GM12891 (cell line): ENCODE measurements at places on chromosomes 2 and 18.

- no peak for DNase-seq
Observed at GRCh38 chr2:241132538-241133435, 16.5 kb downstream of the PASK start.

DNA sequence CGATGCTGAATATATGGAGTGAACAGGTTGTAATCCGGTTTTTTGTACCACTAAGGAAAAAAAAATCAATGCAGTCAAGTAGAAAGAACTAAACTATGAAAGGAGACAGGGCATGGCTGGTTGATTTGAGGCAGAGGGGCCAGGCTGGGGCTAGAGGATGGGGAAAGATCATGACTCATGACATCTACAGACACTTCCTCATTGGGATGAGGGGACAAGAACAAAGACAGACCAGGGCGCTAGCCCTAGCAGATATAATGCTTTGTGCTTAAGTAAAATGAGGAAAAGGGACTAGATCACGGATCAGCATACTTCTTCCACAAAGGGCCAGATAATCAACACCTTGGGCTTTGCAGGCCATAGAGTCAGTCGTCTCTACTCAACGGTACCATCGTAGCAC is 55.8 kb downstream of the ST6GAL2 start:
- no peak for DNase-seq

DNA sequence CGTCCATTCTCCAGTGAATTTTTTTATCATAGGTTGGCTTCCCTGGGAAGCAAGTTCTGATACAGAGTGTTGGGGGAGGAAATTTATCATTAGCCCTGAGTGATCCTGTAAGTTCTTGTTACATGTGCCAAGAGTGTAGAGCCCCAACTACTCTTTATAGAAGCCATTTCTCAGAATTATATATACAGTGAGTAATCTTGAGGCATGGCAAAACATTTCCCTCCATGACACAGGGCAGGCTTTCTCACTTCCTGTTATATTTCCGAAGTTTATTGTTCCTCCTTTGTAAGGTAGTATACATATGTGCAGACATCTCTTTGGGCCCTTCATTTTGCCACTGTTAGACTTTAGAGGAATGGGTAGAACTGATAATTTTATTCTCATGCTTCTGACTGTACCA is 484.7 kb upstream of the NRXN1 start:
- DNase-seq: no peak

GRCh38 chr2:130359466-130359865 is 3.6 kb downstream of the PTPN18 start:
- no peak for DNase-seq

- no peak for DNase-seq
Observed at GRCh38 chr2:174485788-174486562, 854 bp downstream of the GPR155 start.

DNA sequence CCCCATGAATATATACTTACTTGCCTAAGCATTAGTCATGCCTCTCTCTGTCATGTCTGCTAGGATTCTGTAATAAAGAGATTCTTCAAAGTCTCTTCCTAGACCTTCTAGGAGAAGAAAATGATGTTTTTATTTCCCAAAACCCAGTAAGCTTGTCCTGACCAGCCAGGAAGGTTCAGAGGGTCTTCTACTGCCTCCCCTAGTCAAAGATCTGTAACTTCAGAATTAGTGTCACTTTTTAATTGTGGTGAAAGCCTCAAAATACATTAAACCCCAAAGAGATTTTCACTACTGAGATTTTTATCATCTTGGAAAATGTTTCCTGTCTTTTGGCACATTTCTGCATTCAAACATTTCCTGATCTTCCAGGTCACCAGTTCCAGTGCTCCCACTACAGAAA is 232.9 kb upstream of the STK17B start:
- no peak for DNase-seq

DNA sequence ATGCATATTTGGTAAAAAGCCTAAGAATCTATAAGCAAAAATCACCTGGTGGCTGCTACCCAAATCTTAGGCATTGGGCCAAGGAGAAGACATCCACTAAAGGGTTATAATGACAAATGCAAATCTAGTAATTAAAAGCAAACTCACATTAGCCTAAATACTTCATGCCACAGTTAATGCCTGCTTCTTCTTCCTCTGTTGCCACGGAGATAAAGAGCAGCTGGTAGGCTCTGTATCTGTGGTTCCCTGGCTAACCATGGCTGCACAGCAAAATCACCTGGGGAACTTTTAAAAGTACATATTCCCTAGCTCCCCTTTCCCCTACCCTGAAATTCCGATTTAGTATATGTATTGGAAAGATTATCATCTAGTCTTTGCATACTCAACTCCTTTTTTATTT is 114.3 kb downstream of the LNPK start:
- DNase-seq: no peak

DNA sequence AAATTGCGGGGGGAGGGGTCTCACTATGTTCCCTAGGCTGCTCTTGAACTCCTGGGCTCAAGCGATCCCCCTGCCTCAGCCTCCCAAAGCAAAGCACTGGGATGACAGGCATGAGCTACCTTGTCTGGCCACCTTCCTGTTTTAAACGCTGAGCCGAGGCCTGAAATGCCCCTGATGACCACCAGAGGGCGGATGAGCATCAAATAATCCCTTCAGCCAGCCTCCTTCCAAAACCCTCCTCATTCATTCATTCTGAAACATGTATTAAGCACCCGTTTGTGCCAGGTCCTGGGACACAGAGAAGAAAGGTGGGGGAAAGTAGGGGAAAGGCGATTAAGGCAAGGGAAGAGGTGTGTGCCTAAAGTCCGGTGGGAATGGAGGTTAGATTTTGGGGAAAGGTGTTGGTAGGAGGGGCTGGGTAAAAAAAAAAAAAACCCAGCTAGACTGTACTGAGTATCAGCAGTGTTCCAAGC is 30.7 kb upstream of the PTMA start:
- no peak for DNase-seq
